ENCODE measurements at places on chromosomes 13 and 19.
A peak's percentile ranks its signal among the peaks of the same experiment; 100 is the strongest.

DNA sequence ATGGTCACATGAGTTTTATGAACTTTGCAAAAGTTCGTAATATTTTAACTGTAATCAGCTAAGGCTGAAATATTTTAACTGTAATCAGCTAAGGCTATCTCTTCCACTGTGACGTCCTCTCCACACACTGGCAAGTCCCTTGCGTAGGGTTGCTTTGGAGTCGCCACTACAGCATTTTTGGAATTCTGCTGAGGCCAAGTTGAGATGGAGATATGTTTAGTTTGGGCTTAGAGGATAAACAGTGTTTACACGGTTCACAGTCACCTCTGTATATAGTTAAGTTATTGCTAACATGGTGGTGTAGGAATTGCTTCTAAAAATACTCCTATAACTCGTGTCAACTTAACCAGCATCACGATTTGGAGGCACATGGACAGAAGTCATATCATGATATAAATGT lies 143.6 kb upstream of the SERP2 start:
- DNase-seq: no peak

DNA sequence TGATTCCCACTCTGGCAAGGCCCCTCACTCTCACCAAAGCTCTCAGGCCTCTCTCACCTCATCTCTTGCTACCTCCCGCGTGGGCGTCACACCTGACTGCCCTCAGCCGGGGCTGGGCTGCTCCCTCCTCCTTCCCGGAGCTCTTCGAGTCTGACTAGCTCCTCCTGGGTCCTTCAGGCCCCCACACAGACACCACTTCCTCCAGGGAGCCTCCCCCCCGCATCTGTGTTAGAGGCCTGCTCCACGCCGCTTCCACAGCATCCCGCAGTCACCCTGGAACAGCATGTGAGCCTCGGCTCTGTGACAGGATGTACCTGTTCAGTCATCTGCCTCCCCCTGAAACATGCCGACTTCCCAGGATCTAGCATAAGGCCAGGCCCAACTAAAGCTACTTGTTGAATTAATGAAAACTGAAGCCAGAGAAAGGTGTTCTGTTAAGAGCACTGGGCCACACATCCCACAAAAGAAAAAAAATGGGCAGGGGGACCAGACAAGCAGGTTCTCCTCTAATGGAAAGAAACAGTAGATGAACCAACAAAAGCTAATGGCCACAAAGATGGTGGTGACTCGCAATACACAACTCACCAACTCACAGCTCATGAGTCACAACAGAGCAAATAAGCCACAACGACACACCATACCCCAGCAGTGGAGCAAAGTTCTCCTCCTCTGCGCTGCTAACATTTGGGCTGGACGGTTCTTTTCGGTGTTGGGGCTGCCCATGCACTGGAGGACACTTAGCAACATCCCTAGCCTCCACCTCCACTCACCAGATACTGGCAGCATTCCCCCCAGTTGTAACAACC lies 3.0 kb downstream of the PPP6R1 start:
- DNase-seq: no peak

- DNase-seq: no peak
These were observed 112.3 kb upstream of the KLF12 start for GRCh38 chr13:74246487-74246886.

- no peak for DNase-seq
These were observed 688 bp downstream of the ZNF225 start for GRCh38 chr19:44113784-44114390.

DNA sequence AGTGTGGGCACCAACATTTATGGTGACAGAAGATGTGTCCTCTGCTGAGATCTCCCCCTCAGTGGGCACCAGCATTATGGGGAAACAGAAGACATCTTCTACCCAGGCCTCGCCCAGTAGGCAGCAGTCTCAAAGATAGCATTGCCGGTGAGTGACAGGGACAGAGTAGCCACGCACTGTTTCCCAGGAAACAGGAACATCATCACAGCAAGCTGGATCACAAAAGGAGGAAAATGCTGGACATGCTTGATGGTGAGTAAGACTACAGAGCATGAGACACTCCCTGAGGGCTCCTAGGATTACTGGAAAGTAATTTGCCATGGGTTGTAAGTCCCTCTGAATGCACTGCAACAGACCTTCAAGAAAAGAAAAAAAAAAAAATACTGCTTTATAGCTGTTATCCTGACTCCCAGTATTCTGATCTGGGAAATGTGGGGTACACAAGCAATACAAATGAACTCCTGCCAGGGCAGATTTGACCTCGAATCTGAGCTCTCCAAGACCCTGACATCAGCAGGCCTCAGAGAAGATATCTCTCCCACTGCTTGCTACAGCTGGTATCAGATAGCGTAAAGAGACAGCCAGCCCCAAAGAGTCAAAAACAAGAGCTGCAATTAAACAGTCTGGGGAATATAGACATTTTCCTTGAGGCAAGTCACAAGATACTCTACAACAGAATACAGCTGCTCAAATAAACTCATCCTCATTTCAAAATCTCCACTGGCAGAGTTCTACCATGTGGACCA lies 180.4 kb downstream of the RBM26 start:
- DNase-seq: no peak

GRCh38 chr13:80341101-80341755 lies at the start of gene SPRY2:
Gene SPRY2, minus strand, starts transcription at chr13:80341126. Its CDS starts 3,421 bp downstream, at chr13:80337705.
- no peak for DNase-seq

GRCh38 chr19:24062190-24062589 lies 24.8 kb upstream of the ZNF254 start:
- no peak for DNase-seq

DNA sequence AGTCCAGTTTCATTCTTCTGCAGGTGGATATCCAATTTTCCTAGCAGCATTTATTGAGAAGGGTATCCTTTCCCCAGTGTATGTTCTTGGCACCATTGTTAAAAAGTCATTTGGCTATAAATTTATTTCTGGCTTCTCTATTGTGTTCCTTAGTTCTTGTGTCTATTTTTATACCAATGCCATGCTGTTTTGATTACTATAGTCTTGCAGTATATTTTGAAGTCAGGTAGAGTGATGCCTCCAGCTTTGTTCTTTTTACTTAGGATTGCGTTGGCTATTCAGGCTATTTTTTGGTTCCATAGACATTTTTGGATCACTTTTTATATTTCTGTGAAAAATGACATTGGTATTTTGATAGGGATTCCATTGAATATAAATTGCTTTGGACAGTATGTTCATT lies 71.7 kb upstream of the MLNR start:
- DNase-seq: no peak

- DNase-seq: no peak
These were observed 34.5 kb upstream of the URAD start for GRCh38 chr13:28022848-28023518.

DNA sequence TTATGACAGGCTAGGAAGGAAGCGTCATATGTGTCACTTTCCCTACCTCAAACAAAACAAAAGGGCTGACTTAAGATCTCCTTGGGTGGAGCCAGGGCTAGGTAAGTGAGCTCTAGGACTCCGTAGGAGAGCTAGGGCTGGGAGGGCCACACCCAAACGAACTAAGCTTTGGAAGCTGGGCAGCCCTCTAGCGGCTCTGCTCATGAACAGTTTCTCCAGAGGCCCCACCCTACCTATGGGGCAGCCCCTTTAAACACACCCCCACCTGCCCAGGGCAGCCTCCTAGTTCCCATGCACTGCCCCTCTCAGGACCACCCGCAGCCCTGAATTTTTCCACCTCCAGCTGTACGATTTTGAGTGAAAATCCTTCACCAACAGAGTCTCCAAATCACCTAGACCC lies 3.5 kb downstream of the PEG3 start:
- DNase-seq: no peak

DNA sequence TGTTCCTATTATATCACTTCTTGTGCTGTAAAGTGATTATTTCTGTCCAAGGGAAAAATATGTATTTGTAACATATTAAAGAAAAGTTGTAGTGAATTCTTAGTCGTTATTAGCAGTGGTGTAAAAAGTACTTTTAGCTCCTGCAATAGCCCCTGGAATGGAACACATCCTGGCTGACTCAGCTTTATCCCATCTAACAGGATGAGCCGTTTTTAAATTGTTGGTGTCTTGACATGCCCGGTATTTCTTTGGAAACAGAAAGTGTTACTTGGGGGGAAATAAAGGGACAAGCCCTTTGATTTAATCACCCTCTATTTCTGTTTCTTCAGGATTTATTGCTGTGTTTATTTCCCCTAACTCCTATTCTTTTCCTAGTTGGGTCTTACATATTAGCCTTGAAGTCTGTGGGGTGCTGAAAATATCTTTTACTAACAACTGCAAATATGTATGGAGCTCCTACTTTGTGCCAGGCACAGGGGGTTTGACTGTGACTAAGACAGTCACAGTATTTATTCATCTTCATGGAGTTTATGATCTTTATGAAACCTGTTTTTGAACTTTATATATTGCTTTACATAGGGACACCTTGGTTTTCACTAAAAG lies 17.9 kb downstream of the COG3 start:
- no peak for DNase-seq

- no peak for DNase-seq
These were observed 110.8 kb downstream of the TEX29 start for GRCh38 chr13:111431206-111431605.

GRCh38 chr13:106299621-106300020 lies 235.8 kb downstream of the EFNB2 start:
- DNase-seq: no peak

GRCh38 chr13:24149246-24150032 lies 11.1 kb upstream of the SPATA13 start:
- DNase-seq: no peak

DNA sequence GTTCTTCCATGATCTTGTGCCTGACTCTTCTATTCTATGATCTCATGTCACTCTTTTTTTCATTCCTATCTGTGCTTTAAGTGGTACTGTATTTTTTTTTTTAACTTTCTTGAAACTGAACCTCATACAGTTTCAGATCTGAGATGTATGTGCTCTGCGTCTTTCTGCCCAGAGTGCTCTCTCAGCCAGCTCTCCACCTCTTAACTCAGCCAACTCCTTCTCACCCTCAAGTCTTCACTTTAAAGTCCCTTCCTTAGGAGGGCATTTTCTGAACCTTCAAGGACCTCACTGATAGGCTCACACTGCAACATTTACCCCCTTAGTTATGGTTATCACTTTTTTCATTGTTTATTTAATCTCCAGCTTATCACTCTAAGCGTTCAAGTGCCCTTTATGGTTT lies 158.7 kb downstream of the IRS2 start:
- DNase-seq: no peak

DNA sequence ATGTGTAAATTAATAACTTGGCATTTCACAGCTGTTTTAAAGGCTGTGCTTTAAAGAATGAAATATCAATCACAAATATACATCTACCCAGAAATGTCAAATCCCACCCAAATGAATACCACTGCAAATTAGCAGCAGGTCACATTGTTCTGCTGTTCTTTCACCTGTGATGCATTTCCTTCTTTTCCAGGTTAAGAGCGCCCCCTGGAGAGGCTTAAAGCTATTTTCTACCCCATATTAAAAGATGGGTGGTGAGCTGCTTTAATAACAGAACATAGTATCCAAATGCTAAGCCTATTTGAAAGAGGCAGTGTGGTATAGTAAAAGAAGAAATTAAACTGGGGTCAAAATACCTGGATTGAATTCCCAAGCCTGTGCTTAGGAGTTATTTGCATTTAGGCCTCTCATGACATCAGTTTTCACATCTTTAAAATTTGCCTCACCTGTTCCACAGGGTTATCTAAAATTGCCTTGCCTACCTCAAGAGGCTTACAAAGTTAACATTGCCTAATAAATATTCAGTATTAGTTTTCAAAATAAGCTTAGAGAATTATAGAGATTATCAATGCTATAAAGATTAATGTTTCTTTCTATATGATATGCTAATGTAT lies 396.9 kb upstream of the SLITRK5 start:
- DNase-seq: no peak

- peak; percentile 87 for DNase-seq
These were observed 35.8 kb downstream of the RNF6 start for GRCh38 chr13:26186118-26186870.

- DNase-seq: no peak
These were observed 15.7 kb downstream of the ZNF846 start for GRCh38 chr19:9752701-9753443.

DNA sequence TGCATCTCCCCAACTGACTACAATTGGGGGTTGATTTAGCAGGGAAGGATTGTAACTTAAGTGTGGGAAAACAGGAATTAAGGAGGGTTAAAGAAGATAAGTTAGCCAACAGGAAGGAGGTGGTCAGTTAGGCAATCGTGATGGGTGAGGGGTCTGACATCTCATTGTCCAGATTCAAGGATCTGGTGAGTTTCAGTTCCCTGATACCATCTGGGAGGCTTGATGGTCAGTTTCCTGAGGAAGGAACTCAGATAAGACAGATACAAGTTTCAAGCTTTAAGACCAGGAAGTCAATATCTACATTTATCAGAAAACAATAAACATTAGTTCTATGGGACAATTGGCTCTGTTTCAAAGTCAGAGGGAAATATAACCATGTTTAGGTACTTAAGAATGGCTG lies 601.8 kb downstream of the SLITRK6 start:
- no peak for DNase-seq

DNA sequence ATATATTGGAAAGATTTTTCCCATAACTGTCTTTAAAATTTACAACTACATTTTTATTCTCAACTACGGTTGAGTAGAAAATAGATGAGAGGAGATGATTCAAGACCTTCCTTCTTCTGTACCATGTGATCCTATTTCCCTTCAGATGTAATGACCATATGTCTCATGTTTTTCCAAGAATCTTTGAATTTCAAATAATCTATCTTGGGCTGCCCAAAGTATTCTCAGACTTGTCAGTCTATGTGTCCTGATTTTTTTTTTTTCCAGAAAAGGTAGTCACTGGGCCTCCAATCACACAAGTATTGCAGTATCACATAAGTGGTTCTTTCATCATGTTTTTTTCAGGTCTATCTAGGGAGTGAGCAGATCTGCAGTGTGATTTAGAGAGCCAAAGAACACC lies 392.4 kb downstream of the RFC3 start:
- no peak for DNase-seq

DNA sequence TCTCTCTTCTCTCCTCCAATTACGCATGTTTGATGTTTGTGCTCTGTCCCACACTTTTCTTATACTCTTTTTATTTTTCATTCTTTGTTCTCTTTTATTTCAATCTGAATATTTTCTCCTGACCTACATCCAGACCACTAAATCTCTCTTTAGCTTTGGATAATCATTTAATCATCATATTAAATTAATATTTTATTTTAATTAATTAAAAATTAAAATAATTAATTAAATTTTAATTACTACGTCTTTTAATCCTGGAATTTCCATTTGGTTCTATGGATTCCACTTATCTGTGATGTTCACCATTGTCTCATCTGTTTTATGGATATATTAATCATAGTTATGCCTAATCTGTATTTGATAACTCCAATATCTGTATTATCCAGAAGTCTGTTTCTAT lies 62.4 kb downstream of the SPACA7 start:
- DNase-seq: no peak

GRCh38 chr13:87779426-87779825 lies 108.3 kb downstream of the SLITRK5 start:
- DNase-seq: no peak

- DNase-seq: no peak
These were observed 13.6 kb upstream of the FBXO17 start for GRCh38 chr19:38989066-38989605.

GRCh38 chr19:14772467-14772866 lies 5.9 kb downstream of the ADGRE2 start:
- no peak for DNase-seq
